CD4-positive, alpha-beta T cell treated with Interleukin-12 subunit alpha and Interleukin-12 subunit beta, for 1 hour (primary cell): ENCODE measurements at places on chromosomes 16 and 17.

DNA sequence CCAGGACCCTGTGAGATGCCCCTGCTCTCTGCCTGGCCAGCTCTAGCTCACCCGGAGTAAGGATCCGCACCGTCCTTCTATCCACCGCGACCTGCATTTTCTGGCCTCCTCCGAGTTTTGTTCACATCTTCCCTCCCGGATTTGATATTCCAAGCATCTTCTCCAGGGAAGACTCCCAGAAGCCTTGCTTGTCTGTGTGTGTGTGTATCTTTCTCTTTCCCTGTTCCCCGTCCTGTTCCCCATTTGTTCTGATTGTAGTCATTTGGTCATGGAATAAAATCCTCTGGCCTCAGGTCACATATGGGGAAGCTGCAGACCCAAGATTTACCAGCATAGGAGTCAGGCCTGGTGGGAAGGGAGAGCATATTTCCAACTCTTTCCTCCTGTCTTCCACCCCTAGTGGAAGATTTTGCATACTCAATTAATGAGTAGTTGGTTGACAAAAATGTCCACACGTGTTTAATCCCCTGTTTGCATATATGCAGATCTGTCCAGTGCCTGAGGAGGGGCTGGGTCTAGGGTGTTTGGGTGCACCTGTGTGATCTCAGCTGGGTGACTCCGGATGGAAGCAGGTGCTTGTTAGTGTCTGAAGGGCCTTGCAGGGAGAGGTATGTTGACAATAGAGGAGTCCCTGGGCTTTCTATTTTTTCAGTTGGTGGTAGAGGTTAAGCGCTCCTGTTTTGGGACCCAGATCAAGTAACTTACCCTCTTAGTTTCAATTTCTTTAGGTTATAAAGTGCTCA is 1.9 kb downstream of the PRAC1 start:
- no peak for DNase-seq

- no peak for DNase-seq
These were observed 15.9 kb upstream of the TRPV3 start for GRCh38 chr17:3573246-3574100.

GRCh38 chr16:346587-346986 is 5.9 kb downstream of the AXIN1 start:
- DNase-seq = no peak

DNA sequence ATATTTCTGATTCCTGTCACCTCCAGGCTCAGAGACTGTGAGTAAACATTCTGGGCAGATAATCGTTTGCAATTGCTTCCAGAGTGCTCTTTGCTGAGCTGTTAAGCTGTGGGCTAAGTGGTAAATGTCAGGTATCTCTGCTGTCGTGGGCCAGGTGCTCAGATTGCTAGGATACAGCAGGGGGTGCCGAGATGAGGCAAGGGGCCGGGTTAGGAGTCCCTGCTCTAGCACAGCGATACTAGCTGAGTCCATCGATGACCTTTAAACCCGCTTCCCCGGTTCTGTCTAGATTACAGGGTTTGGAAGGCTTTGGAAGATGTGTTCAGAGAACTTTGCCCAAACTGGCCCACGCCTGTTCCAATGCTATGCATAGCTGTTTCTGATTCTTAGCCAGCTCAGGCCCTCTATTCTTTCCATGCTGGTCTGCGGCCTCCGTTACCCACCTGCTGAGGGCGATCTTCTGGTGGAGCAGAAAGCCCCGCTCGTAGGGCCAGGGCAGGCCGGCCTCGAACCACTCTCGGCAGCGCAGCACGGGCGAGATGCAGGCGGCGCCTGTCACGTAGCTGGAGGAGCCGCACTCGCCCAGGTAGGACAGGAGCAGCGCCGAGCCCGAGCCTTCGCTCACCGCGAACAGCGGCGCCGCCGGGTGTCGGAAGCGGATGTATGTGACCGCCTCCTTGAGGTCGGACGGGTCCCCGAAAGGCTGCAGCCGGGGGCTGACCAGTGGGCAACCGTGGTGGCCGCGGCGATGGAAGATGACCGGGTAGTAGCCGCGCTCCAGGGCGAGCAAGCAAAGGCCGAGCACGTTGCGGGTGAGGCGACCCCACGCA is 979 bp downstream of the ABHD15 start:
- peak; percentile 64 for DNase-seq

DNA sequence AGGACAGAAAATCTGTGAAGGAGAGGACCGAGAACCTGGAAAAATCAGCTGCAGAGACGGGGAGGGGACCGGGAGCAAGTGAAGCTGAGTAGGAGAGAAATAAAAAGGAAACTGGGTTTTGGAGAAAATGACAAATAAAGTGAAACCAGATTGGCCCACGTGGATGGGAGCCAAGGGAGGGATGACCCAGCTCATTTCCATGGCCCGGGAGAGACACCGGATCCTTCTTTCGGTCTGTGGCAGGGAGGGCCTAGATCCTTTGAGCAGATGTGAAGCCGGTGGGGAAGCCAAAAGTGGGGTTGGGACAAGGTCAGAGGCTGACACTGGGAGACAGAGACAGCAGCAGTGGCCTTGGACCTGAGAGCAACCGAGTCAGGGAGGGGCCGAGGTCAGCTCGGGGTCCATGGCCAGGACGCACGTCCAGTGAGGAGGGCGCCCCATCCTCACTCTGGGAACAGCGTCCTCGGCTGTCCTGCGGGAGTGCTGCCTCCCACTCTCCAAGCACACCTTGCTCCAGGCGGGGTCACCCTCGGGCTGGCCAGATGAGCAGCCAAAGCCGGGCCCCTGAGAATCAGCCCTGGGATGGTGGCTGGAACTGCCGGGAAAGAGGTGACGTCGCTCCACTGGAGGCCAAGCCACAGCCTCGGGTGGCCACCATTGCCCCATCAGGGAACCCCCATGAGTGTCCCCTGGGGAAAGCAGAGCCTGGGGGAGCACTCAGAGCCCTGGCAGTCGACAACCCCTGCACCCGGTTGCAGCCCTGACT is 50.8 kb upstream of the CDR2 start:
- DNase-seq = no peak

- peak; percentile 79 for DNase-seq
These were observed at the start of gene HSD3B7 for GRCh38 chr16:30984669-30985400. HSD3B7 (plus strand) TSS chr16:30985207; CDS start chr16:30985659, 452 bp downstream.

DNA sequence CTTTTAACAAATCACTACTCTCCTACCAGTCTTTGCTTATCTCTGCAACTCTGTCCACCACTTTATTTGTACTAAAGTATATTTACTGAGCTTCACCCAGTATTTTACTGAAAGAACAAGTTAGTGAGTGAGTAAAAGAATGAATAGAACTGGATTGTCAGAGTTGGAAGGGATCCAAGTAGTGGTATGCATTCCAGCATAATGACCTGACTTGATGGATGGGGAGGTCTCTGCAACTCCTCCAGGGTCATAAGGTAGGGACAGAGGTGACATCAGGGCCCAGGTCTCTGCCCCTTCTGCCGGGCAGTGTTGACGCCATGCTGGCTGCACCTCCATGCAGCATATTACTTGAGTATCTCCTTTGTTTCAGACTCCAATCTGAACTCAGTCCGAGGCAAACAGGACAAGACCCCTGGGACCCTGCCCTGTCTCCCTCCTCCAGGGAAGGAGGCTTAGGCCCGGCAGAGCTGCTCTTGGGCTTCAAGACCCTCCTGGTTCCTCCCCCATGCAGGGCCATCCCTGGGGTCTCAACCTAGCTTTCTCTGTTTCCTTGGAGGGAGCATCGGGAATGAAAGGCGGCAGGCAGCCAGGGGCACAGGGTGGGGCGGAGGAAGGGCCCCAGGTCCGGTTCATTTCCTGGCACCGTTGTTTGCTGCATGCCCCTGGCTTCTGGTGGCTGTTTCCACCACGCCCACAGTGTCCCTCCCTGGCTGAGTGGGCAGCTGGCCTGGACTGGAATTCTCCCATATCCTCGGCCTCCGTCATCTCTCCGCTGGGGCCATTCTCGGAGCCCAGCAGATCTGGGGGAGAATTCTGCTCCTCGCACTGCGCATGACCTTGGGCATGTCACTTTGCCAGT is 12.4 kb upstream of the ITGA3 start:
- DNase-seq = no peak

DNA sequence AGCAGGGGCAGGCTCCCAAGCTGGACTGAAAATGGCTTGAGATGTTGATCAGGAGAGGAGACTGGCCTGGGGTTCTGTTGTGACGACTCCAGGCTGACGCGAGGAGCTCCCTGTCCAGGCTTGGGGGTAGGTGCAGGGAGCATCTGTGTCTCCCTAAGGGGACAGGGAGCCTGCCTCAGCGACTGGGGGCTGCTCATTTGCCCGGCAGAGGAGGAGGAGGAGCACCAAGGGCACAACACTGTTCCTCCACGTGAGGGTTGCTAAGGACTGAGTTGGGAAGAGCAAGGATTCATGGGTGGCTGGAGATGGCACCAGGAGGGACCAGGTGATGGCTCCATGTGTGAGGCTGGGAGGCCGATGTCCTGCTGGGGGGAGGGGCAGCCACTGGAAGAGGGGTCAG is 53.3 kb downstream of the USP22 start:
- DNase-seq = no peak

GRCh38 chr17:30449480-30449879 is 27.7 kb upstream of the GOSR1 start:
- DNase-seq = no peak

- no peak for DNase-seq
These were observed 72.0 kb upstream of the LGALS9 start for GRCh38 chr17:27558842-27559505.

GRCh38 chr17:76445697-76446448 is 7.1 kb downstream of the UBE2O start:
- DNase-seq = no peak

DNA sequence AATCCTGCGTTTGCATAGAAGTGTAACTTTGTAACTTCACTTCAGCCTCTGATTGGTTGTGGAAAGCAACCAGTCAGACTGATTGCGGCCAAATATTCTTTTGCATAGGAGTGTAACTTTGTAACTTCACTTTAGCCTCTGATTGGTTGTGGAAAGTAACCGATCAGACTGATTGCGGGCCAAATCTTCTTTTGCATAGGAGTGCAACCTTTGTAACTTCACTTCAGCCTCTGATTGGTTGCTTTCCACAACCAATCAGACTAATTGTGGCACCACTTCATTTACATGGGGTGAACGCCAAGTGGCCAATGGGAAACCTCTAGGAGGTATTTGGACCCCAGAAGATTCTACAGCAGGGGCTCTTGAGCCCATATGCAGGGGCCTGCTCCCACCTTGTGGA is 1.8 kb upstream of the TMEM98 start:
- DNase-seq = no peak

GRCh38 chr16:11414815-11415775 is 69.8 kb downstream of the RMI2 start:
- no peak for DNase-seq

GRCh38 chr17:82931699-82932517 is 92.1 kb upstream of the ZNF750 start:
- DNase-seq = no peak

DNA sequence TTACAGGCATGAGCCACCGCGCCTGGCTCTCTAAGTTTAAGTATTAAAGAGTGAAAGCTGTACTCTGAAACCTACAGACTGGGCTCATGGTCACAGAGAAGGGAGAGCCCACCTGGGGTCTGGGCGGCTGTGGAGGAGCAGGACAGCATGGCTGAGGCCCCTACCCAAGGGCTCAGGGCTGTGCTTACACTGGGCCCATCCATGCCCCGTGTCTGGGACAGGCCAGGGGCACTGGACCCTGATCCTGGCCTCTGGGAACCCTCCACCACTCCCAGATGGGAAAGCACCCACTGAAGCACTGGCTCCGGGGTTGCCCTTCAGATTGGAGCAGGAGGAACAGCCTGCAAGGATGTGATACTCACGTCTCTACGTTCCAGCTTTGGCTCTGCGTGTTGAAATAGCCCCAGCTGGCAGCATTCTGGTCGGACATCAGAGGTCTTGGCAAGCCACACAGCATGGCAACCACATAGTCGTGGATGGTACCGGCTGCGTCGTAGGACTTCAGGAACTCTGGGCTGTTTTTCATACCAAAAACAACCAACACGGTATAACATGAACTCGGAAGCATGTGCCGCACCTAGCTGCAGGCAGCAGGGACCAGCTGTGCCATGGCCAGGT is 13.0 kb downstream of the SHPK start:
- DNase-seq = no peak

DNA sequence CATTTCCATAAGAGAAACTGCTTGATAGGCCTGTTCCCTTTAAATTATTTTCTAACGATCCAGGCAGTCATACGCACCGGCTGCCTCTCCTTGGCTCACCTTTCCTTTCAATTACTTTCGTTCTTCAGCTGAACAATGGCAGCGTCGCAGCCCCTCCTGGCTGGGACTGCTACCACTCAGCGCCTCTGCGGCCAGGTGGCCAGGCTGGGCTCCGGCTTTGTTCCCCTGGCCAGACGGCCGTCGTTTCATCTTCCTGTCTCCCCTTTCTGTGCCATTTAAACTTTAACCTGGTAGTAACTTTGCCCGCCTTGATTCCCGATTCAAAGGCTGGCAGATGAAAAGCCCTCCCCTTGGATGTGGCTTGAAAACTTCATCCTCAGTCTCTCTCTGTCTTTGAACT is 79.0 kb downstream of the C16orf78 start:
- no peak for DNase-seq

- DNase-seq = no peak
These were observed 84.6 kb downstream of the N4BP1 start for GRCh38 chr16:48525201-48526057.

GRCh38 chr16:79163691-79164387 is 436.7 kb downstream of the MAF start:
- DNase-seq = no peak

DNA sequence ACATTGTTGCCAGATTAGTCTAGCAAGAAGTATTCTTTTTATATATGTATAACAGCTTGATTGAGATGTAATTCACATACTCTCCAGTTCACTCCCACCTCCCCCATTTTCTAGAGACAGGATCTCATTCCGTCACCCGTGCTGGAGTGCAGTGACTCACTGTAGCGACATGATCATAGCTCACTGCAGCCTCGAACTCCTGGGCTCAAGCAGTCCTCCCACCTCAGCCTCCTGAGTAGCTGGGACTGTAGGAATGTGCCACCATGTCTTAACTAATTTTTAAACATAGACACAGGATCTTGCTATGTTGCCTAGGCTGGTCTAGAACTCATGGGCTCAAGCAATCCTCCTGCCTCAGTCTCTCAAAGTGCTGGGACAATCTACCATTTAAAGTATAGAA is 3.3 kb upstream of the RSAD1 start:
- no peak for DNase-seq

GRCh38 chr17:56629531-56630075 is 36.1 kb downstream of the NOG start:
- DNase-seq = no peak

- peak; percentile 89 for DNase-seq
These were observed 23.1 kb upstream of the DHRS13 start for GRCh38 chr17:28925912-28926365.

DNA sequence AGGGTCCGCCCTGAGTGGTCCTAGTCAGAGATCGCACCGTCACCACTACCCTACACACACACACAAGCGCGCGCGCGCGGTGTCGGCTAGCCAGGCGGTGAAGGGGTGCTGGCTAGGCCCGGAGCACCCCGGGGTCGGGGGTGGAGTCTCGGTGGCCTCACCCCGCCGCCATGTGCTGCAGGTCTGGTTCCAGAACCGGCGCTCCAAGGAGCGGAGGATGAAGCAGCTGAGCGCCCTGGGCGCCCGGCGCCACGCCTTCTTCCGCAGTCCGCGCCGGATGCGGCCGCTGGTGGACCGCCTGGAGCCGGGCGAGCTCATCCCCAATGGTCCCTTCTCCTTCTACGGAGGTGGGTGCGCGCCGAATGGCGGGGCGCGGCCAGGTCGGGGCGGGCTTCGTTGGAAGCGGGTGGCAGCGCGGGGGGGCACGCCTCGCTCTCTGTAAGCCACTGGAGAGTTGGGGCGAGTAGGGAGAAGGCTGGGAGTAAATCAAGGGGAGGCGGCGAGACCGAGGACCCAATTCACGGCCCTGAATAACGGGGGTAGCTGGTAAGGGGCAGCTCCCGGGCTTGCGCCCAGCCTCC is 4.8 kb downstream of the LHX1 start:
- DNase-seq = no peak

- DNase-seq = no peak
These were observed 174.9 kb downstream of the ZFHX3 start for GRCh38 chr16:72873044-72873443.

GRCh38 chr17:42424991-42425610 is 2.0 kb upstream of the CAVIN1 start:
- no peak for DNase-seq
